ENCODE measurements at places on chromosomes 13 and 19.

GRCh38 chr19:35320065-35320713 is 8.8 kb upstream of the CD22 start:
- no peak for DNase-seq

DNA sequence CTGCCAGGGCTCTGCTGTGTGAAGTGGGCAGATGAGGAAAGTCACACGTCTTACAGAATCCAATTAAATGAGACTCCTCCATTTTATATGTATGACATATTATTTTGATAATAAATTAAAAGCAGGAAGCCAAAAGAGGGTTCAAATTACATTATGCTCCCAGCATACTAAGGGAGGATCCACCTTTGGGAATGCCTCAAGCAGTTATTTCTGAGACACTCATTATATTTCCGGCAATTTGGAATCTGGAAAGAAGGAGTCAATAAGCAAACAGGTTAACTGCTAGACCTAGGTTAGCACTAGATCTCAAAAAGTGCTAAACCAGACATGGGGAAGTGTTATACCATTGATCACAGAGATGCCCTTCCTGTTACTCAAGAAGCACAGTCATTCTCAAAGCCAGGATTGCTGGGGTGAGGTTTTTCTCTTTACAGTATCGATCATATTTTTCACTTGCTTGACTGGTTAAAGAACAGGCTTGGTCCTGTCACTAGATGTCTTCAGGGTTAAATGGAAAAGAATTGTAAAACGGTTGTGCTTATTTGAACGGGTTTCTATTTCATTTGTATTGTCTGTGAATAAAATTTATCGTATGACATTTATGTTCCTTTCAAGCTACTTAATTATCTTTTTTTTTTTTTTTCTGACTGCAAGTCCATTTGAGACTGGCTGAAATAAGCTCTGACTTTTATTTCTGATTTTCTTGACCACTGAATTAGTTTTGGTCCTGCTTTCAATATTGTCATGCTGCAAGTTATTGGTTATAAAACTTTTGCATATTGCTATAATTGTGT is 523.2 kb downstream of the KLF12 start:
- DNase-seq: no peak

- DNase-seq: peak; percentile 72
Observed at GRCh38 chr13:19618977-19619376, 14.5 kb upstream of the MPHOSPH8 start.

GRCh38 chr19:31938675-31939074 is 406.7 kb upstream of the ZNF507 start:
- DNase-seq: no peak

GRCh38 chr13:110758195-110758805 is 44.8 kb downstream of the ING1 start:
- no peak for DNase-seq
